ENCODE measurements at places on chromosomes 4 and X.

- no peak for DNase-seq
These were observed 103.8 kb downstream of the TBC1D19 start for GRCh38 chr4:26687728-26688127.

DNA sequence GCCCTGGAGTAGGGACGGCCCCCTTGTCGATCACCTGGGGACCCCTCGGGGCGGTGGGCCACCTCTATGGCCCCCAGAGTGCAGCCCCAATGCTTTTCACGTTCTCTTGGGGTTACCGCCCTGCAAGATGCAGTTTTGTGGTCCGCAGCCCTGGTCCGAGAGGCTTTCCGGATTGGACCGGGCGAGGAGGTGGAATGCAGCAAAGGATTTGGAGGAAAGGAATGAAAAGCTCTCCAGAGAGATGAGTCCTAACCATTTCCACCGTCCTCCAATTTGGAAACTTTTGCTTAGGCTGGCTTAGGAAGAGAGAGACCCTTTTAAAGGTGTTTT lies 601 bp downstream of the SLC25A43 start:
- DNase-seq: no peak

DNA sequence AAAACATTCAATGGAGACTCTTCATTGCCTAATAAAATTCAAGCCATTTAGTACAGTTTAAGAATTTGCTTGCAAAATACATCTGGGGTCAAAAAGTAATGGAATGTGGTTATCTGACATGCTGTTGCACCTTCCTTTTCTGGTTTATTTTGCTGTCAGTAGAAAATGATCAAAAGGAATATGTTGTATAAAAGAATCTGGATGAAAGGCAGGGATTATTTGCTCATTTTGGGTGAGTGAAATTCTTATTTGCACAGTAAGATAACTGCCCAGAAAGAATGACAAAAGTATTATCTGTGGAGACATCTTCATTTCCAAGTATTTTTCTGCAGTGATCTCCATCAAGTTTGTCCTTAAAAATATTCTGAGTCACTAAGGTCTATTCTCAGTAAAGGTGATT lies 30.4 kb downstream of the BOD1L1 start:
- DNase-seq: no peak

DNA sequence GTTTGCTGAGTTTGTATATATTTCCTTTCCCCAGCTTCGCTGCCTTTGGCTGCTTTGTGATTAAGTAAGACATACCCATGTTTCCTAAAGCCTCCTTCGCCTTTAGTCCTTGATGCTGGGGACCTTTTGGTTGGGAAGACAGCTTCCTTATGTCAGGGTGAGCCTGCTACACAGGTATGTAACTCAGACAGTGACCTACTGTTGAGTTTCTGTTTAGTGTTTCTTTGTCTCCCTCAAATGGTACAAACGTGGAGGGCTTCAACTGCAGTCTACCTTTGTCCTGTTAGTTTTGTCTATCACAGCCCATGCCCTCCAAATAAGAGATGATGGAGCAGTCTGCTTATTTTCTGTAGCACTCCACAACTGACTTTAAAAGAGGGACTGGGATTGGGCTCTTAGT lies 59.5 kb downstream of the TET2 start:
- DNase-seq: no peak

DNA sequence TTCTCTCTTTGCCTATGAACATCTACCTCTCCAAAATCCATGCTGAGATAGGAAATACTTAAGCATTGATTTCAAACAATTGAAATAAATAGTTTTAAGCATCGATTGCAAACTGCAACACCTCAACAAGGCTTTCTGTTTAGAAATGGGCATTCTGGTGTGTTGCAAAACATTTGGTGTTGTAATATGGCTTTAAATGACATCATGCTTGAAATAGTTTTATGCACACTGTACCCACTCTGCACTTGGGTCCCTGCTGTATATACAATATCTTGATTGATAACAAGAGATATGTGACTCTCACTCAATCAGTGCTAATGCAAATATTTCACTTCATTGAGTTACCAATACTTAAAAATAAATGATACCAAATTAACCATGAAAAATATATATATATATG lies 964.9 kb upstream of the GRIA3 start:
- DNase-seq: no peak

DNA sequence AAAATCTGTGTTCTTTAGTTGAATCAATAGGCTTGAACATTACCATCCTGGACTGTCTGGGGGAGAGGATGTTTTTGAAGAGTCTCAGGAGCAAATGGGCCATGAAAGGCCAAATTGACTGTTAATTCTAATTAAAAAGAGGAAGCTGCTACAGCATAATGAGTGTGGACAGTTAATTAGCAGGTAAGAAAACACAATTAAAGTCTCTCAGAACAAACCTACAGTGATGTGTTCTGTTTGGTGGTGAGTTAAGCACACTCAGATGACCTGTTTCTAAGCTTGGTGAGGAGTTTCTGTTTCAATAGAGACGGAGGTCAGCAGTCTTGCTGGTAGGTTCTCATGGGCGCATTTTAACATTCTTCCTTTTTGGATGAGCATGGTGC lies 68.1 kb downstream of the DRD5 start:
- DNase-seq: no peak
